Activated gamma-delta T cell (primary cell): ENCODE measurements at places on chromosomes 13 and 19.

DNA sequence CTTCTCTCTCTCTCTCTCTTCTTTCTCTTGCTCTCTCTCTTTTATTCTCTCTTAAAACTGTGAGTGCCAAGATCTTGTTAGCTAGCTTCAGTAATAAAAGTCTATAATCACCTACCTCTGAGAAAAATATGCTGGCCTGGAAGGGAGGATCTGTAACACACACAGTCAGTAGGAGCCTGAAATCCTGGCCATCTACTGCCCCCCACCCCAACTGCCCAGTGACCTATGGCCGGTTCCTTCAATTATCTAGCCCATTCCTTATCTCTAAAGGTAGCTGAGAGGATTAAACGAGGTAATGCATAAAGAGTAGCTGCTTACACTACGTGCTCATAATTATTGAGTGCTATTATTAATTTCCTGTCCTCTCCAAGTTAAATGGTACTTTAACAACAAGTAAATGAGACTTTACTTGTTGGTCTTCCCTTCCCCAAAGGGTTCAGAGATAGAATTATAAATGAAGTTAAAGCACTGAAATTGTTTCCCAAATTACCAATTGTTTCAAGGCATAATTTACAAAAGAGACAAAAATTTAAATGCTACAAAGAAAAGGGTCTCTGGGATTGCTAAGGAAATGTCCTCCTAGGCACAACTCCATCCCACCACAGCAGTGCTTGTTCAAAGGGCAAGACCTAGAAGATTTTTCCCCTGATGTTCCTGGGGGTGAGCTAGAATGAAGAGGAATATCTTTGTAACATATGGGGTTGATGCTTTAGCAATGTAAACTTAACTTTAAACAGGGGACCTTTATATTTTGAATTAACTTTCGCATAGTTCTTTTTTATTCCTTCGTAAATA lies 1.8 kb downstream of the LCP1 start:
- no peak for DNase-seq

- no peak for DNase-seq
Measured at GRCh38 chr19:31235806-31236205, 113.4 kb downstream of the TSHZ3 start.

DNA sequence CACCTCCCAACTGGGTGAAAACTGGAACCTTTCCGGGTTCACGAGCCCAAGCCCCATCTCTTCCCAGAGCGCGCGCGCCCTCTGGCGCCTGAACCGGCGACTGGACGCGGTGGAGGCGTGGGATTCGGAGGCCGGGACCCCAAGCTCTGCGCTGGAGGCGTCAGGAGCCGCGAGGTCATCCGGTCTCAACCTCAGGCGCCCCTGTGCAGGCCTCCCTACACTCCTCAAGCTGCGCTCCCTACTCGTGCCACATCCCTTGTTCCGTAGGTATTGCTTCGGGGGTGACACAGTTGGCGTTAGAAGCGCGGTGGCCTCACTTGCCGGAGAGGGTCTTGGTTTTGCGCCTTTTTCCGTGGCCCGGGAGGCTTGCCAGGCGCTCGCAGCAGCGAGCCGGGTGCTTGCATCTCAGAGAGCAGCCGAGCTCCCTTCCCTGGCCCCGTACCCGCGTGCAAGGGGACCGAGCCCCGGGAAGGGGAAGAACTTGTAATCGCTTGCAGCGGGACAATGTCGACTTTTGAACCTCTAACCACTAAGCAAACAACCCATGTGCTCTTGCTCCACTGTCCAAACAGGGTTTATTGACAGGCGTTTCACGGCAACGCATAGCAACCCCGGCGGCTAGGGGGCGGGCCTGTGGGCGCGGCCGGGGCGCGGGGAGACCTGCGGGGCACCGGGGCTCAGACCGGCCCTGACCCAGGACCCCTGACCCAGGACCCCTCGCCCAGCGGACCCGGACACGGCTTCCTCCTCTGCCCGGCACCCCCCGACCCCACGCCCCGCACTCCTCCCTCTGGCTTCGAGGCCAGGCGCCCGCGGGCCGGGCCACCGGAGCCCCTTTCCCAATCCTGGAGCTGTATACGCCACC lies 8.5 kb downstream of the CDX2 start:
- no peak for DNase-seq

DNA sequence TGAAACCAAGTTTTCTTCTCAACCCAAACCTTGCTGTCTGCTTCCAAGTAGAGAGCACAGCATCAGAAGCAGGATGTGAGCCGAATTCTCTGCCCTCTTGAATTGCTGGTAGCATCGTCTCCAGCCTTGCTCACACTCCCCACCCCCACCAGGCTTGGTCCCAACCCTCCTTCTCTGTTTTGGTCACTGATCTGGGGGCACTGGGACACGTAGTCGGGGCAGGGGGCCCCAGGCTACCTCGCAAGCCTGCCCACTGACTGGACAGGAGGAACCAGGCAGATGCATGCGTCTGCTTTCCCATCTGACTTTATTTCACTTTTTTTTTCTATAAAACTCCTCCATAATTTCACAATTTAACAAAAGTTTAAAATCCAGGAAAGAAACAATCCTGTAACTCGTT lies 69.7 kb downstream of the MLLT1 start:
- no peak for DNase-seq

DNA sequence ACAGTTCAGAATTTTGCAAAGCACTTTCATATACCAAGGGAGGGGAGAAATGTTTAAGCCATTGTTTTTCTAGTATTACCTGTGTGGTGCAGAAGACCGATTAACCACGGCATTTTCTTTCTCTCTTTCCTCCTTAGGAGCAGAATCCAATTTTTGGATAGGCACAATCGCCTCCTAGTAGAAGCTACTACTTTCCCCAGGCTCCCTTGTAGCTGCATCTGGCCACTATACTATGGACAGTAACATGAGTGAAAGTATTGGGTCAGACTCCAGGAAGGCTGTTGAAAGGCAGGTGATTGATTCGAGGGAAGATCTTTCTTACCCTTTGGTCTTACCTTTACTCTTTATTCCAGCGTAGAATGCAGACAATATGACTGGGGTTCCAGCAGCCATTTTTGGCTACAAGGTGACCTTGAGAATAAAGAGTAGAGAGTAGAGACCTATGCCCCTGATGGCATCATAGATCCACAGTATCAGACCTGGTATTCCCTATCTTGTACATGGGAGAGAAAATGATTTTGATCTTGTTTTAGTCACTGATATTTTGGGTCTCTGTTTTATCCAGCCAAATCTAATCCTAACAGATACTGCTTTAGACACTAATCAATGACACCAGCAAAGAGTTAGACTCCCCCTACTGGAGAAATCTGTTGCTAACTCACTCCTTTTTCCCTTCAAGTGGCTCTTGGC lies 77.0 kb downstream of the LRRC63 start:
- DNase-seq = no peak

GRCh38 chr13:32229443-32229842 lies 85.7 kb downstream of the ZAR1L start:
- DNase-seq = no peak

- DNase-seq = no peak
Measured at GRCh38 chr13:23321535-23322241, 111.8 kb downstream of the SACS start.

DNA sequence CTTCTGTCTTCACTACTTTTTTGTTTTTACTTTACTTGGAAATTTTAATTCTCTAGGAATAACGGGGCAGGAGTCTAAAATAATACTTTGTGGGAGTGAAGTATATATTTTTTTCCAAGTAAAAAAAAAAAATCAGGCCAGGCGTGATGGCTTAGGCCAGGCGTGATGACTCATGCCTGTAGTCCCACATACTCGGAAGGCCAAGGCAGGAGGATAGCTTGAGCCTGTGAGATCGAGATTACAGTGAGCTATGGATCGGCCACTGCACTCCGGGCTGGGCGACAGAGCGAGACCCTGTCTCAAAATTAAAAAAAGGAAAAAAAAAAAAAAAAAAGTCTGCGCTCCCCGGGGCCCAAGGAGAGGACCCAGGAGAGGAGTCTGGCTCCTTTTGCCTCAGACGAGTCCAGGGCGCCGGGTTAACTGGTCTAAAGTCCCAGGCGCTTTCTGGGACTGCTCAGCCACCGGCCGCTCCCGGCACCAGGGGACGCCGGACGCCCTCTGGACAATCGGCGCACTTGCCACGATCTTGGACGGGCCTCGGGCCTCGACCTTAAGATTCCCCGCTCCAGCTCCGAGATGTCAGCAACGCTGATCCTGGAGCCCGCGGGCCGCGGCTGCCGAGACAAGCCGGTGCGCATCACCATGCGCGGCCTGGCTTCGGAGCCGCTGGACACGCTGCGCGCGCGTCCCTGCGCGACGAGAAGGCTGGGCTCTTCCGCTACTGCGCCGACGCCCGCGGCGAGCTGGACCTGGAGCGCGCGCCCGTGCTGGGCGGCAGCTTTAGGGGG lies 2.7 kb upstream of the ZFP82 start:
- no peak for DNase-seq

- DNase-seq = no peak
Measured at GRCh38 chr19:12364391-12365235, 870 bp downstream of the ZNF442 start.

DNA sequence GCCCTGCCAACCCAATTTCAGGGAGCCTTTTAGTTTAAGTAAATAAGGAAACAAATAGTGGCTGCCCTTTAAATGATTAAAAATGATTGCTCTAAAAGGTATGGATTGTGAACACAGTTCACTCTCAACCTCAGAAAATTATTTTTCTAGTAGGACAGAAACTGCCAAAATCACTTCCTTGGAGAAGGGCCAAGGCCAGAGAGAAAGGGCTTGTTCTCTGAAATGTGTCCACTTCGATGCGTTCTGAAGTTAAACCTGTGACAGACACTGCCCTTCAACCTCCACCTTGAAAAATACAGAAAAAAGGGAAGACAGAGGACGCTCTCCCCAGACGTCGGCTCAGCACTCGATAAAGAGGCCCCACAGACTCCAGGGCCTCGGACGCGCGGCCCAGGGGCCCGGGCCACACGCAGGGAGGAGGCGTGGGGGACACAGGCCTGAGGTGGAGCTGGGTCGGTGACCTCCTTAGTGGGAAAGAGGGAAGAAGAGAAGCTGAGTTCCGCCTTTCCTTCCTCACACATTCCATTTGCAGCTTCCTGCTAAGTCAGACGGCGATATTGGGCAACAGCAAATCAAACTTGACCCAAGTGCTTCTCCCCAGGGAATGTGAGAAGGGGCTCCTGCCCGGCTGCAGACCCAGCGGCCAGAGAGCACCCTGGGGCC lies 63.6 kb downstream of the RASA3 start:
- no peak for DNase-seq

DNA sequence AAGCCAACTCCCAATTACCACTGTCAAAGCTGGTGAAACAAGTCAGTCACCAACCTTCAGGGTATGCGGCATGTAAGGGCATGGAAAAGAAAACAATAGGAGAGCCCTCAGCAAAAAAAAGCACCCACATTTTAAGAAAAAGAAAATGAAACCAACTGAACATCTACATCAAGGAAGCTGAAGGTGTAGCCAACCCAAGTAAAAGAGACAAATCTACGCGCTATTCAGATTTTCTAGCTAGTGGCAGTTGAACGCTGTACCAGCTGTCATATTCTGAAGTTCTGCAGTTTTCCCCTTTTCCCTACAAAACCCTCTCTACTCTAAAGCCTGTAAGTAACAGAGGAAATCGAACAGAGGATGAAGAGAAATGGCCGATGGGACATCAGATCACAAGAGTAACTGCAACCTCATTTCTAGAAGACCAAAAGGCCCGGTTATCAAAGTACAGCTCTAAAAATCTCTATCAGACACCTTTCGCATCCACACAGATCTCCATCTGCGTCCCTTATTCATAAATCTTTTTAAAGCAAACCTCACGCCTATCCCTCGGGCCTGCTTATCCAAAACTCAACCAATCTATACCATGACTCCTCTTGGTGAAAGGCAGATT lies 1.4 kb downstream of the MYCBP2 start:
- DNase-seq = no peak

DNA sequence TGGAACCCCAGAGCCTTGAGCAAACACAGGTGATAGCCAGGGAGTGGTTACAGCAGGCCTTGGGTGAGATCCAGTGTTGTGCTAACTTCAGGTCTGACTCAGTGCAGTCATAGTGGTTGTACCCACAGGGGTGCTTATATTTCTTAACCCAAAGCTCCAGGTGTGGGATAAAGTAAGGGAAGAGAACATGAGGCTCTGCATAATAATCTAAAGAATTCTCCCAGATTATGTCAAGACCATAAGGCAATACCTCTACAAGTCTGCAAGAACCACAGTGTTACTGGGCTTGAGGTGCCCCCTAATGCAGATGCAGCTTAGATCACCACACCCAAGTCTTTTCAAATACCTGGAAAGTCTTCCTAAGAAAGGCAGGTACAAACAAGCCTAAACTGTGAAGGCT lies 485.4 kb downstream of the RFC3 start:
- no peak for DNase-seq

DNA sequence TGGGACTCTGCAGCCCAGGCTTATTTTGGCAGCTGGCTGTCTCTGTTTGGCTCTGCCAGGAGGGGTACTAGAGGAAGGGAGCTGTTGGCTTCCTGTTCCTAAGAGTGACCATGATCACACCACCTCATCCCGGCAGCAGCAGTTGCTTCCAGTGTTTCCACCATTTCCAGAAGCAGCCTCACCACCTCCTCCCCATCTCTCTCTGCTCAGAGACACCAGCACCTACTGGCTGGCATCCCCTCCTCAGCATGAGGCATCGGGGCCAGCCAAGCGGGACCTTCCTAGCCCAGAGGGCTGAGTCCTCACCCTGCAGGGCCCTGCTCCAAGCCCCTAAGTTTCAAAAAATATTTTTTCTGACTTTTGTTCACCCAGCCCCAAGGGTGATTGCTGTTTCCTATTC lies 59.0 kb downstream of the NUFIP1 start:
- DNase-seq = no peak

DNA sequence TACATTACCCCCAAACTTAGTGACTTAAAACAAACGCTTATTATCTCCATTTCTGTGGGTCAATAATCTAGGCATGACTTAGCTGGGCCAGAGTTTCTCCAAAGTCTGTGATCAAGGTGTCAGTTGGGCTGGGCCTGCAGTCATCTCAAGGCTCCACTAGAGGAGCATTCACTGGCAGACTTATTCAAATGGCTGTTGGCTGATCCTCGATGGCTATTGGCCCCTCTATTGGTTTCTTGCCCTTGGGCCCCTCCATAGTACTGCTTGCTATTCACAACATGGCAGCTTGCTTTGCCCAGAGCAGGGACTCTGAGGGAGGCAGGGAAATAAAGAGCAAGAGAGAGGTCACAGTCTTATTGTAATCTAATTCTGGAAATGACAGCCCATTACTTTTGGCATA lies 57.6 kb downstream of the RCBTB2 start:
- no peak for DNase-seq

- DNase-seq = no peak
Measured at GRCh38 chr19:7772752-7773291, 9.8 kb downstream of the CLEC4M start.

DNA sequence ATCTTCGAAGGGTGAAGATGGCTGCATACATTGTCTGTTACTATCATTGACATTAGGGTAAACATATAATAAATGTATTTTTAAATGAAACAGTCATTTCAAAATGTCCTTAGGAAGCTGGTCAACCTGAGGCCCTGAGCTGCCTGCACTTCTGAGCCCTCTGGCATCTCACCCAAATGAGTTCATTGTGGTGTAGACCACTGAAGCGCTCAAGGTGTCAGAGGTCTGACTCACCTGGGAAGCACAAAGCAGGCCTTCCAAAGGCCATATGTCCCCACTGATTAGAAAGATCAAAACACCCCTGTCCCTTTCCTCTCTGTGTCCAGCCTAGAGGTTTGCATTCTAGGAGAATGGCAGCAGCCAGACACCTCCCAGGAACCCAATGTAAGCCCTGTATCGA lies 59.6 kb downstream of the COL4A2 start:
- no peak for DNase-seq
